ENCODE measurements at places on chromosomes 7 and 10.

DNA sequence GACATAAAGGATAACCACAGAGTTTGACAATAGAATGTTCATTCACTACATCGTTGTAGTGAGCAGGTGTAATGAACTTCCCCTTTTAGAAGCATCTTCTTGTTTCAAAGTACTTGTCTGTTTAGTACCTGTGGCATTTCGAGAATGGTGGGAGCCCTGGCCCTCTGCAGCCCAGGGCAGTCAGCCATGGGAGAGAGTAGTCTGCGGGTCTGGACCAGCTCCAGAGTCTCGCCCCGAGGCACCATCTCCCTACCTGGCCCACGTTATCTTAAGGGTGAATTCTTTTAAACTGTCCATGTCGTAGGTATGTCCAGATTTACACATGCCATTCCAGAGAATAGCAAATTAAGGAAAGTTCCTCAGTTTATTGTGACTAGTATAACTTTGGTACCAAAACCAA is 99.7 kb downstream of the BMPR1A start:
- no peak for DNase-seq

- no peak for DNase-seq
These were observed 318.3 kb downstream of the MDFIC start for GRCh38 chr7:115240242-115240641.

GRCh38 chr10:84700668-84701369 is 372.4 kb downstream of the CCSER2 start:
- no peak for DNase-seq

DNA sequence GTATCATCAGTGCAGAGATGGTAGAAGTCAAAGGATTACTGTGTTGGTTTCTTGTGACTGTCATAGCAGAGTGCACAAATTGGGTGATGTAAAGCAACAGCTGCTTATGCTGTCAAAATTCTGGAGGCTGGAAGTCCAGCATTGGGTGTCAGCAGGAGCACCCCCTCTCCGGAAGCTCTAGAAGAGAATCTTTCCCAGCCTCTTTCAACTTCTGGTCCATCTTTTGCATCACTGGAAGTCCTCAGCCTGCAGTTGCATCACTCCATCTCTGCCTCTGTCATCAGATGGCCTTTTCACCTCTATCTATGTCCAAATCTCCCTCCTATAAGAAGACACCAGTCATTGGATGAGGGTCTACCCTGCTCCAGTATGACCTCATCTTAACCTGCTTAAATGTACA is 35.8 kb upstream of the GALNTL5 start:
- DNase-seq: no peak

DNA sequence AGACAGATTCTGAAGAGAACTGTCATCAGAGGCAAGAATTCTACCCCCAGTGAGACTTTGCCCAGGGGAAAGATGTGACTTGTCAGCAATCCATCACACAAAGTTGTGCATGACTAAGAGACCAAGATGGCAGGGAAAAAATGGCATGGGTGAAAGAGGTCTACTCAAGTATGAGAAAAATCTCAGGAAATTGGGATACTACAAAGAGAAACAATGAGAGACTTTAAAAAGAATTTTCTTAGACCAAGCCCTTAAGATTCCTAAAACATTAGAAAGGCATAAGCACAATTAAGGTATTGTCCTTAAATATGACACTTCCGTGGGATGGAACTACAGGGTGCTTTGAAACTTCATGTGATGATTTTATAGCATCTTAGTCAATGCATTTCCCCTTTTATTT is 45.6 kb upstream of the PDE1C start:
- no peak for DNase-seq

GRCh38 chr7:1144269-1144771 is 15.7 kb downstream of the ZFAND2A start:
- no peak for DNase-seq

GRCh38 chr10:126252884-126253610 is 135.2 kb downstream of the ADAM12 start:
- no peak for DNase-seq

- no peak for DNase-seq
These were observed 159.5 kb upstream of the AGR3 start for GRCh38 chr7:17041324-17041723.

DNA sequence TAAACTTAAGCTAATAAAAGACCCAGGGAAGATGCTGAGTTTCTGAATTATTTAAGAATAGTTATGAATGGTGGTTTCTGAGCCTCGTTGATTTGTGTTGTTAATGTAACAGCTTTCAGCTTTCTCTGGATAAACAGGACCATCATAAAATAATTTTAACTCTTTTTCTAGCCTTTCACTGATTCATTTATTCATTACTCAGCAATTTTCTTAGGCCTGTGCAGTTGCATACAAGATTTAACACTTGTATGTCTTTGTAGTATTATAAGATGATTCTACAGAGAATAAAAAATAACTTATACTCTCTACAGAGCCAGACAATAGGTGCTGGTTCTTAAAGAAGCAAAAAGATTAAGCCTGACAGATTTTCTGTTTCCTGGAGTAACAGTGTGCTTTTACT is 29.3 kb downstream of the TMEM196 start:
- DNase-seq: no peak

GRCh38 chr7:27032839-27033238 is 63.0 kb downstream of the HOXA1 start:
- DNase-seq: no peak
